ENCODE measurements at places on chromosomes 7 and 10.

DNA sequence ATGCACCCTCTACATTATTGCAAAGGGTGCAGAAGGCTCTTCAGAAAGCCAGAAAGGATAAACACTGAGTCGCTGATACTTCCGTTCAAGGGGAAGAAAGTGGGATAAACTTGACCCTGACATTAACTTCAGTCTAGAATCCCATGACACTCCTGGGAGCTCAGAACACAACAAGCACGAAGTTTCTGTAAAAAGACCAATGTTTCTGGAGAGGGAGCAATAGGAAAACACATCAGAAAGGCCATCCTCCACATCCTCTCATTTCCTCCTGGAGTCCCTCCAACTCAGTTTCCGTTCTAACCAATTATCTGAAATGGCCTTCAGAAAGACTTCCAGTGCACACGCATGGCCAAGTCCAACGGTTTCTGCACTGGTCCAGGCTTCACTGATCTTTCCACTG lies 113.5 kb downstream of the SORBS1 start:
- DNase-seq: no peak

- peak; percentile 82 for DNase-seq
Measured at GRCh38 chr7:47470567-47471357, 111.1 kb downstream of the TNS3 start.

DNA sequence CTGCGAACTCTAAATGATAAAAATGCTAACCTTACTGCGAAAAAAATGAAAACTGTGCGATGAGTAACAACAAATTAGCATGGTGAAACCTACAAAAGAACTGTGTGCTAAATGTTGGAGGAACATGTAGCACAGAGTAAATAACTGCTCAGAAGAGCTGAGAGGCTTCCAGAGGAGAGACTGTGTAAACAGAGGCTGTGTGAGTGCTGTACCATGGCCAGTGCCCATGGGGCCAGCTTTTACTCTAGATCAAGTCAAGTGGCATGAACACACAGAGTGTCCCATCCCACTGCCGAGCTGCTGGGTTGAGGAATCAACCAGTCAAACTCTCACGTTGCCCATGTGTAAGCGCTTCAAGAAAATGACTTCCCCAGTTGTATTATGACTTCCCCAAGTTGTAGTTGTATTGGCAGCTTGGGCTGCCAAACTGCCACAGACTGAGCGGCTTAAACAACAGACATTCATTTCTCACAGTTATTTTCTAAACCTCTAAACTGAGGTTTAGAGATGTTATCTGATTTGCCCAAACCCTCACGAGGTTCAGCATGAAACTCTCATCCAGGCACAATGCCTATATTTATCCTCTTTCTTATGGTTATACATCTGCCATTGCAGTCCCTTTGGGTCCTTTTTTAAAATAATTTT lies 270.7 kb downstream of the ABCA13 start:
- DNase-seq: no peak

DNA sequence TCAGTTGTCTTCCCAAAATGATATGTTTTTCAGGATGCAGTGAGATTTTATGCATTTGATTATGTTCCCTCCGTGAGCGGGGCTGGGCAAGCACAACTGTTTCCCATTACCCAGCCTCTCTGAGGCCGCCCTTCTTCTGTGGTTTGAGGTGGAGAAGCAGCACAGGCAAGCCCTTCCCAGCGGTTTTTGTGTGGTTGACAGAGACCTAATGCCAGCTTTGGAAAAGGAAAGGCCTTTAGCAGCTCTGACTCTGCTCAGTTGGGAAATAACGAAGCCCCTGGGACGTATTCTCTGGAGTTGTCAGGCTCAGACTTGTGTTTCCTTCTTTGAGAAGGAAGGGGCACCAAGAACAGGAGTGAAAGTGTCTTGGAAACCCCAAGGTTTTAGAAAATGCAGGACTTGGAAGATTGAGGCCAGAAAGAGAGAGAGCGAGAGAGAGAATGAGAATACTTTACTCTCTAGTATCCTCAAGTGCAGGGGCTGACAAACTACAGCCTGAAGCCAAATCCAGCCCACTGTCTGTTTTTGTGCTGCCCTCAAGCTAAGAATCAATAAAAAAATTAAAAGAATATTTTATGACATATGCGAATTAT lies 20.6 kb upstream of the PDCD4 start:
- no peak for DNase-seq

DNA sequence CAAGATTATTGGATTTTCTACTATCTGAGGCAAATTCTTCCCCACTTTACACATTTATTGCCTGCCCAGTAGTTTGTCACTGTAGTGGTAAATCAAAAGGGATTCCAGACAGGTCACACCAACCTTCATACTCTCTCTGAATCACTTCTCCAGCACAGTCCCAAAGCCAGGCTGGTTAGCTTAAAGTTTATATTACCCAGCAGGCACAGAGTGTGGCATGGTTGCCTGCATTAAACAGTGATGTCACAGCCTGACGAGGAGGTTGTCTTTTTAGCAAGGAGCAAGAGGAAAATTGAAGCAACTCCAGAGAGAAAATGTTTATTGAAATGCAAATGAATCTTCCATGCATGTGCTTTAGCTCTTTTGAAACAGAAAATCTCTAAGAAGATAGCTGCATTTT lies 375.5 kb upstream of the CELF2 start:
- no peak for DNase-seq

DNA sequence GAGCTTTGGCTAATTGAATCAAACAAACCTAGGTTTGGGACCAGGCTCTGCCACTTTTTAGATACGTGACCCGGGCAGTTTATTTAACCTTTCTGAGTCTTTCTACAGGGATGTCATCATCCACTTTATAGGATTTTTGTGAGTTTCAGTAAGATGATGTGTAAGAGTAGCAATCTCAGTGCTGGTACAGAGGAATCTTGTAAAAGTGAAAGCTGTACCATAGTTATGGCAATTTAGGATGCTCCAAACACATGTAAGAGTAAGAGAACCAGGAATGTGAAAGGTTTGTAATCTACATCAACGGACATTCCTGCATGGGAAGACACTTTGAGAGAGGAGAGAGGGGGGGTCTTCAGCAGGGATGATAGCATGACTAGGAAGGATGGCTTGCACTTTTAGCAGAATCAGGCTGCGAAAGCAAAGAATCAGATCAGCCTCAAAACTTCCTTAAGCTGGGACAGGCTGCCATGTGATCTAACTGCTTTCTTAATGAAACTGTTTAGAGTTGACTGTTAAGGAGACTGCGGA lies 968 bp downstream of the NOLC1 start:
- no peak for DNase-seq

DNA sequence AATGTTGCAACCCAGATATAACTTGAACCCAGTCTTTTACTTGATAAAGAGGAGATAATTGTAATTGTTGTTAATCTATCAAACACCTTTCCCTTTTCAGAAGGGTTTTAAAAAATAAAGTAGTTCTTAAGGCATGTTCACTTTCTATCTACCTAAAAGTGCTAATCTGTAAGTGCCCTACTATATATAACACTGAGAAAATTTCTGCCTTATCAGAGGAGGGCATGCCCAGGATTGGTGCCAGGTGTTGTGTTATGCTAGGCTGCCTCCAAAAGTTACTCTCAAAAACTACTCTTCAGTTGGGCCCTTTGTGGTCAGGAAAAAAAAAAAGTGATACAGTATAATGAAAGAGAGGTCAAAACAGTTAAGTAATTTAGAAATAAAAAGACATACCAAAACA lies 36.3 kb downstream of the SMNDC1 start:
- DNase-seq: peak; percentile 59

- DNase-seq: no peak
Measured at GRCh38 chr10:116126954-116127695, 145.9 kb downstream of the GFRA1 start.

- DNase-seq: no peak
Measured at GRCh38 chr10:11539191-11539868, 72.1 kb downstream of the USP6NL start.

DNA sequence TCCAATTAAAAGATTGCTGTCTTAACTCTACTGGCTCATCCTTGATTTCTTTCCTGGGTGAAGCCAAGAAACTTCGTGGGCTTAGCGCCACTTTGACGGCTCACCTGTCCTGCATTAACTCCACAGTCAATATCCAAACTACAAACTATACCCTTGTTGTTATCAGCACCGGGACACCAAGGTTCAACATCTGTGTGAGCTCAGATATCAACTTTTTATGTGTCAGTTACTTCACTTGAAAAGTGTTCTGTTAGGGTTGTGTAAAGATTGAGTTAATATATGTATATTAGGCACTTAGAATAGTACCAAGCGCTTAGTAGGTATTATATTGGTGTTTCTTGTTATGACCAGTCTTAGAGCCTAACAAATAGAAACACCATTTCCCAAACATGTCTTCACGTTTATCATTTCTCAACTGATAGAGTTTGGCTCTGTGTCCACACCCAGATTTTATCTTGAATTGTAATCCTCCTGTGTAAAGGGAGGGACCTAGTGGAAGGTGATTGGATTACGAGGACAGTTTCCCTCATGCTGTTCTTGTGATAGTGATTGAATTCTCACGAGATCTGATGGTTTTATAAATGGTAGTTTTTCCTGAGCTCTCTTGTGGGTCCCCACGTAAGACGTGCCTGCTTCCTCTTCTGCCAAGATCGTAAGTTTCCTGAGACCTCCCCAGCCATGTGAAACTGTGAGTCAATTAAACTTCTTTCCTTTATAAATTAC lies 19.0 kb upstream of the ST8SIA6 start:
- DNase-seq: no peak

DNA sequence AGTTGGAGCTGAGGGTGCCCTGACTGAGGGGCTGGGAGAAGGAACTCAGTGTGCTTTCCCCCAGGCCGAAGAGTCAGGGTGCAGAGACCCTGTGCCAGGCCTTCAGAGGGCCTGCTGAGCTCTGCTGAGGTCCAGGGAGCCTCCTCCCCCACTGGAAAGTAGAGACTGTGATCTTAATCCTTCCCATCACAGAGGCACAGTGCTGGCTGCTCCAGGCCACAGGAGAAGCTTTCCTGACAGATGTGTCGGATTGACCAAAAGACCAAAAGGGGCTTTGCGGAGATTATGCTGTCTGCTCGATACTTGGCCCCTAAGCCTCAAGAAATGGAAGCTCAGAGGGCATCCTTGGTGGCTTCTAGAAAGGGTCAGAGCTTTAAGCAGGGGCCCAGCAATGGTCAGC lies 32.9 kb upstream of the BTRC start:
- no peak for DNase-seq
